ENCODE measurements at places on chromosomes 7 and 10.

- DNase-seq, result no peak
These were observed 20.0 kb upstream of the ARPC1A start for GRCh38 chr7:99305473-99306260.

- peak; percentile 33 for DNase-seq
These were observed 139.2 kb downstream of the USP6NL start for GRCh38 chr10:11472158-11472753.

- peak; percentile 30 for DNase-seq
These were observed 46.6 kb downstream of the CCSER2 start for GRCh38 chr10:84375011-84375410.

GRCh38 chr7:140403878-140404564, at the start of gene RAB19:
TSS of gene RAB19 (plus strand) at chr7:140404058. CDS start at chr7:140407647, 3,589 bp downstream.
- no peak for DNase-seq

GRCh38 chr10:76111986-76112825, 680.8 kb downstream of the LRMDA start:
- DNase-seq, result no peak

- DNase-seq, result no peak
These were observed 11.3 kb upstream of the ATXN7L1 start for GRCh38 chr7:105887569-105888189.

DNA sequence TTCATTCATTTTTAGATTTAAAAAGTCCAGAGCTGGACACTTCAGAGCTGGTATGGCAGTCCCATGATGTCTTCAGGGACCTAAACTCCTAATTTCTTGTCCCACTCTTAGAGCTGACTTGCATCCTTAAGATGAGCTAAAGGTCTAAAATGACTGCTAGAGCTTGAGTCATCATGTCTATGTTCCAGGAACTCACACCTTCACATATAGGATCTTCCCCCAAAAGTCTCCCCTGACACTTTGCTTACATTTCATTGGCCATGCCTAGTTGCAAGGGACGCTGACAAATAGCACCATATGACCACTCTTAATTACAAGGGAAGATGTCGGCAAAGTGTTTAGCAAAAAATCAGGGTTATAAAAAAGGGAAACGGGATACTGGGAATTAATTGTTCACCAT, 10.4 kb upstream of the AOAH start:
- DNase-seq, result no peak

DNA sequence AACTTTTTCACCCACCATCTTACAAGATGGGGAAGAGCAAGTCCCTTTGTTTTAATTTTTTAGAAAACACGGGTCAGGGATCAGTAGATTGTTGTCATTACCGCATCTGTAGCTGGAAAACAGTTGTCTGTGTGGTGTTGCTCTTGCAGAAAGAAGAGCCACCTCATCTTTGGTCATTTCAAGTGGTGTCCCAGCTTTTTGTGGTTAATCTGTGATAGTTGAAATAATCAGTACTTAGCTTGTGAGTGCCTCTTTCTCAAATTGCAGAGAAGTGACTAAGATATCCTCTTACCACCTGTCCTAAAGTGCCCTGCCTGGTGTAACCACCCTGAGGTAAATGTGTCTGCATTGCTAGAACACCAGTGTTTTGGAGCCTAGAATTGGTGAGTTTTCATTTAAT, 5.5 kb downstream of the PRPF18 start:
- no peak for DNase-seq

DNA sequence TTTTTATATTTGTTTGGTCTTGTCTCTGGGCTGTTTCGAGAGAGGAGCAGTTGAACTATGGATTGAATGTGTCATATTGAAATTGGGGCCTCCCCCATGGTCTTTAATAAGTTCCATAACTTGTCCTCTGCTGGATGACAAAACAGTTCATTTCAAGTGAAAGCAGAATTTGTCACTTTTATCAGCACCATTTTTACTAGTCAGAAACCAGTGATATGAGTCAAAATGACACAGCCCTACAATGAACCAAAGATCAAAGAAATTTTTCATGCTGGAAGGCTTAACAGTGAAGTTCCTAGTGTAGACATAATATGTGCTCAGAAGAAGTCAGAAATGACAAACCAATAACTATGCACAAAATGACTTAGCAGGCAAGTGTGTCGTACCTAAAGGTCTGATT, 133.6 kb upstream of the VWC2 start:
- no peak for DNase-seq

Measured in hippocampal formation (tissue), 2 donors.